ENCODE measurements at places on chromosomes 1 and 21.

- DNase-seq, result peak; percentile 62
Measured at GRCh38 chr1:53739109-53739681, at the start of gene GLIS1. TSS of gene GLIS1 (minus strand) at chr1:53739164. CDS start at chr1:53738064, 1,100 bp downstream.

DNA sequence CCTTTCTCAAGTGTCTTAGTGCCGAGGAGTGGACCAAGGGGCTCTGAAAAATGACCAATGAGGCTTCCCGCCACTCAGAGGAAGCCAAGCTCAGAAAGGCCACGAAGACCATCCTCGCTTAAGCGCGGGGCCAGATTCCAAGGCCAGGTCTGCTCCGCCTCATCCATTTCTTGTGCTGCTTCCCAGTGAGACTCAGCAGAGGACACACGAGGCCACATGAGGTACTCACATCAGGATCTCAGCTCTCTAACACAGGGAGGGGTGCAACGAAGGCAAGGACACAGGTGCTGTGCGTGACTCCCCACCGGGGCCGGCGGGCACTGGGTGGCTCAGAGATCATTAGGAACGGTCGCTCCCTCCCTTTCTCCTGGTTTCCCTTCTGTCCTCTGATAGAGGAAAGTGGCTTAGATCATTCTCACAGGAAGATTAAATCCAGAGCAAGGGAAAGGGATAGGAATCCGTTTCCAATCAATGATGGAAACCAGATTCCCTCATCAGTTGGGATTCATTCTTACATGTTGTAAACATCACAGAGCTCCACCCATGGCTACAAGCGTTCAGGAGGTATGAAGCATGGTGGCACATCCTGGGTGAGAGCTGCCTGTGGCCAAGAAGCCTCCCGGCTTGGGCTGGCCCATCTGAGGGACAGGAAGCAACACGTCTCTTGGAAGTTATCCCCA lies 46.7 kb downstream of the CAPZB start:
- no peak for DNase-seq

DNA sequence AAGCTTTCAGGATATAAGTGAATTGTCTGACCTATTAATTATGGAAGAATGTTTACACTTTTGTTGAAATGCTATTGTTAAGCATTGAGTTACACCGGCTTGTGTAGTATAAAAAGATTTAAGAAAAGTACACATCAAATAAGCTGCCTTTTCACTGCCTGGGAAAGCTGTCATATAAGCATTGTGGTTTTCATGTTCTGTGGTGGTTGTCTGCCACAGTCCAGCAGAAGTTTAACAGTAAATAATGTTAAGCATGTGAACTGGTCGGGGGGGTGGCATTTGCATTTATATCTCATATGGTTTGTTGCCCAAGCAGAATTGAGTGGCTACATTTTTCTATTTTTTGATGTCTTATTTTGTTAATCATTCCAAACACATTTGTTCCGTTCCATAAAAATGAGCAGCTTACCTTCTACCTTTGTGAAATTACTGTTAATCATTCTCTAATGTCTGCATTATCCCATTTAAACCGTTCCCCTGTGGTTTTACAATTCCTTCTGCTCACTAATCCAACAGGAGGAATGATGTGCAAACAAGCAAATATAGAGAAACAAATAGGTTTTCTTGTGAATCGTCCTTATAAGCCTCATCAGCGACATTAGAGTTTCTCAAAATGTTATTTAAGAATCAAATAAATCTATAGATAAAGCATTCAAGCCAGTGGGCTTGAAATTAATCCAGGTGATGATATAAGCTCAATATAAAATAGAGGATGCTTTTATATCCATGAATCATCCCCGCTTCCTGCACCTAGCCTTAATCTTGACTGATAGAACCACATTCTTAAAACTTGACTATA lies 160.8 kb upstream of the SAMSN1 start:
- no peak for DNase-seq

GRCh38 chr1:185860311-185860710 lies 126.1 kb downstream of the HMCN1 start:
- DNase-seq, result no peak

- no peak for DNase-seq
Measured at GRCh38 chr1:75423616-75424015, 187.3 kb downstream of the SLC44A5 start.

DNA sequence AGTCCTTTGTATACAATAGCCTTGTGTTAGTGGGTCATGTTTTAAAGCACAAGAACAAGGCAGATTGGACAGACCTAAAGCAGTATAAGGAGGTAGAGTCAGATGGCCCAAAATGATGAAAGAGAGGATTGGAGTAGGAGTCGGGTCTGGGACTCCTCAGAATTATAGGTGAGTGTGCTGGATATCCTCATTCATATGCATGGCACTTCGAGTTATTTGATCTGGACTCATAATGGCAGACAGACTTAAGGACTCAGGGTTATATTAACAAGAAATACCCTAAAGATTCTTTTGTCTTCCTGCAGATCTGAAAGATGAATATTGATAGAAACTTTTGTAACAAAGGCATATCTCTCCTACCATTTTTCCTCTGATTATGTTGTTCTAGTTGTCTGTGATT lies 92.7 kb downstream of the GABPA start:
- DNase-seq, result no peak

GRCh38 chr1:110677526-110677925 lies 2.8 kb upstream of the KCNA3 start:
- no peak for DNase-seq

DNA sequence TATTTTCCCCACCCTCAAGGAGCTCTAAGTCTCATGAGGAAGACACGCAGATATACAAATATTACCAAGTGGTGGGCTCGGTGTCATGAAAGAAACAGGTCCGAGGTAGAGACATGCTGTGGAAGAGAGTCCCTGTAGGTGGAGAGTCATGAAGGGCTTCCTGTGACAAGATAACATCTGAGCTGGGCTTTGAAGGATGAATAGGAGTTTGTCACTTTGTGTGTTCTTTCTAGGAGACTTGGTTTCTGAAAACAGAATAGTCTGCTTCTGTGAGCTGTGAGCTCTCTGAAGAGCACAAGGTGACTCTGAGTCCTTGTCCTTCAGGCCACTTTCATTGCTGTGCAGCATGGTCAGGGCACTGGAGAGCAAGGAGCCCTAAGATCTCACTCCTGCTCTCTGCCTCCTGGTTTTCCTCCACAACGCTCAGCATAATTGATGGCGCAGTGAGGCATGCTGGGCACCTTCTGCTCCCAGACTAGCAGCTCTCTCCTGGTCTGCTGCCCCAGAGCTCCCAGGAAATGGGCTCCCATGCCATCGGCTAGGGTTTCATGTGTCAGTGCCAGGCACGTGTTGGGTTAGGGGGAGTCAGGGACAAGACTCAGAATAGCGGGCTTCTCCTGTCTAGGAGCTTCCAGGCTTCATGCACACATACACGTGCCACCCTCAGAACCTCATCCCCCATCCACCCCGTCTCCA lies 209.9 kb upstream of the CSF3R start:
- DNase-seq, result no peak

DNA sequence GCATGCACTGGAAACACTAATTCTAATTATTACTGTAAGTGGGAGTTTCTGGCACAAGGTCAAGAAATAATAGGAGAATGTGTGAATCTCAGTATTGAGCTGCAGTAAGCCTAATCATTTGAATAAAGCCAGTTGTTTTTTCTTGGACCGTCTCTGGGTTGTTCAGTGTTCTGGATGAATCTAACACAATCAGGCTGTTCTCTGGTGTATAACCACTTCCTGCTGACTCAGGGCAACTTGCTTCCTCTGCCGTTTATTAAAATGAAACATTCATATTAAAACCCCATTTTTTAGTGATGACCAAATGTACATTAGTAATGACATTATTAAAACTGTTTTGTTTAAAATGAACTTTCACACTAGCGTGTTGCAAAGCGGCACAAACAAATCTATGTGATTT lies 273.1 kb upstream of the SNX7 start:
- DNase-seq, result peak; percentile 72

GRCh38 chr21:46564391-46564790 lies 40.5 kb downstream of the S100B start:
- DNase-seq, result no peak

DNA sequence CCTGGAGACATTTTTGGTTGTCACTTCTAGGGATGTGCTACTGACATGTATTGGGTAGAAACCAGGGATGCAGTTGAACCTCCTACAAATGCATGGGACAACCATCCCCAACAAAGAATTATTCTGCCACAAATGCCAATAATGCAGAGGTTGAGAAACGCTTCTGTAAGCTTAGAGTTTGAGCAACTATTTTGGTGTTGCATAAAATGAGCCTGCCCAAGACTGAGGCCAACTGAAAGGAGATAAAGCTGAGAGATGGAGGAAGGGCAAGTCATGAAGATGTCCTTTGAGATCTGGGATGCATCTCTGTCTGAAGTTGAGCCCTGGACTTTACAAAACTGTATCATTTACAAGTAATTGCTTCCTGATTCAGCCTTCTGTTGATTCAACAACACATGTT lies 106.9 kb downstream of the KCNJ15 start:
- DNase-seq, result no peak

- no peak for DNase-seq
Measured at GRCh38 chr1:240666568-240667198, 54.7 kb upstream of the GREM2 start.

GRCh38 chr21:46441331-46441730 lies 17.4 kb upstream of the DIP2A start:
- DNase-seq, result no peak

GRCh38 chr1:96568639-96569038 lies 152.9 kb upstream of the PTBP2 start:
- no peak for DNase-seq

GRCh38 chr1:151847867-151848596 lies 5.5 kb downstream of the THEM5 start:
- no peak for DNase-seq

GRCh38 chr1:32073299-32074229 lies 825 bp downstream of the TMEM39B start:
- DNase-seq, result no peak

DNA sequence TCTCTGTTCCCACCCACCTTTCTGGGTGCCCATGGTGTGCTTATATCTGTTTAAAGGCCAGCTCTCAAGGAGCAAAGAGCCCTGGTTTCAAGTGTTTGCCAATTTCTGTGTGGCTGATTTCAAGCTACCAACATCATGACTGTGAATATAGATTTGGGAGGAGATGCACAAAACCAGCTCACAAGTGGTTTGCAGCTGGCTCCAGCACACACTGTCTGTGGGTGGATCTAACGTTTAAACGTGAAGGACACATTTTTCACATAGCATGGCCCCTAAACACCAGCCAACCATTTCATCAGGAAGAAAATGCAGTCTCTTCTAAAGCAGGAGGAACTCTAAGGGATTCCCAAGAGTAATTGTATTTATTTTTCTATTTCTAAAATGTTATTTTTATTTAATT lies 65.2 kb downstream of the FCRL5 start:
- DNase-seq, result no peak

DNA sequence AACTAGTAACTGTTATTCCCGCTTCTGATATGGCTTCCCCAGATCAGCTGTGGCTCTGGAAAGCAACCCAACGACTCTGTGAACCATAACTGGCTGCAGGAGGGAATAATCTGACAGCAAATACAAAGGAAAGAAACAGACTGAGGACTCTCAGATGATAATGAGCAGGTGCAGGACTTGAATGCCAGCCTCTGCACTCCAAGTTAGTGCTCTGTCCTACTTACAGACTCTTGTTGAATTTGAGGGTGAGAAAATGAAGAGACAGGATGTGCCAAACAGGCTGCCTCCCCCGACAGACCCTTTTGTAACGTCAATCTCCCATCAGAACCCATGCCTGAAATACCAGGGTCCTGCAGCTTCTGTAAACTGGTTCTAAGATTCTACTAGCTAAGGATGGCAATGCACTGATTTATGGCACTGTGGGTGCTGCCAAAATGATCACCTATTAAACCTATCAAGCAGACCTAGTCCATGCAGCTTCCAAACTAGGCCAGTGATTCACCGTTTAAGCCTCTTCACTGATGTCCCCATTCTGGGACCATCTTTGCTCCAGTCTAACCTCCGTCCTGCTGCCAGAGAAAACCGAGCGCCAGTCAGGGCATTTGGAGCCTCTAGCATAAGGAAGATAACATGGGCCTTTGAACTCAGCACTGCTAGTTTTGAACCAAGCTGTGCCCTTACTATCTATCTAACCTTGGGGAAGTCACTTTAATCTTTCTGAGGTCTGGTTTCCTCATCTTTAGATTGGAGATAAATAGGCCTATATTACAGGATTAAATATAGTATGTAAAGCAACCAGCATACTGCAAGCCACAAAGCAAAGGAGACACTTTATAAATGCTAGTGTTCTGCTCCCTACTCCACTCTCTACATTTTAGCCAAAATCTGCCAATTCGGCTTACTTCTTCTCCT lies 4.8 kb downstream of the MKNK1 start:
- no peak for DNase-seq

DNA sequence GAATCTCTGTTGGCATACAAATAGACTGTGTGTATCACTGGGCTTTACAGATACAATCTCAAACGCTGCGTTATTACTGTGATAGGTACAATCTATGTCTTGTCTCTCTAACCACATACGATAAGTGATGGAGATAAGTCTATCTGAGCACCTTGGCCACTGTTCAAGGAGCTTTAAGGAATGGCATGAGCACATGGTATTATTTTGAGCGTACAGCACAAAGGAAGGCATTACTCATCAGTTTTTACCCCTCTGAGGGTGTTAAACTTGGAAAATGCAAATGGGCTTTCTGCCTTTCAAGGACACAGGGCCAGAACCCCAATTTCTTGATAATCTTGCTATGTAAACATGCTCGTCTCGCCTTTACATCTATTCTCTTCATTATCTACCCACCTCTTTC lies 11.6 kb upstream of the SIPA1L2 start:
- no peak for DNase-seq

DNA sequence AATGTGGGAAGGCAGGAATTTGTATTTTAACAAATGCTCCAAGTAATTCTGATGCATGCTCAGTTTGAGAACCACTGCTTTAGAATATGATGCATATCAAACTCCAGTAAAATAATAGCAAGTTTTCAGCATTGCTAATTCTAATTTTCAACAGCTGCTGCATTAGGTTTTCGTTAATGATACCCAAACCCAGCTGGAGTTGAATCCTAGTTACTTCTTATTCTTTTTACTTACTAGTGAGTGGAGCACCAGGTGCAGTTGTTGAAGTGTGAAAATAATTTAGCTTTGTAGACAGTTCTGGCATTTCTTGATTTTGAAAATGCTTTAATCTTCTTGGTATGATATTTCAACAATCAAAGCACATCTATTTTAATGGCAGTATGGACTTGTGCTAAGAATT lies 138.5 kb downstream of the HS2ST1 start:
- no peak for DNase-seq

DNA sequence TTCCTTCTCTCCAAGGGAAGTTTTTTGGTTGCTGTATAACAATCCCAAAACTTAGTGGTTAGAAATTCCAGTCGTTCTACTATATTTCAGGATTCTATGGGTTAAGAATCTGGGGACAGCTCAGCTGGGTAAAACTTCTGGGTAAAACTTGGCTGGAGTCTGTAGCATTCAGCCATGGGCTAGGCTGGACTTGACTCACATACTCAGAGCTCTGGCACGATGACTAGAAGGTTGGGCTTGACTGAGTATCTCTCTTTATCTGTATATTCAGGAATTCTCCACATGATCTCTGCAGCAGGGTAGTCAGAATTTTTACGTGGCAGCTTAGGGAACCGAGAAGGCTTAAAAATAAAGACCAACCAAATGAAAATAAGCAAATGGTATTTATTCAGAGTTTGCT lies 28.2 kb upstream of the HRNR start:
- no peak for DNase-seq
